ENCODE measurements at places on chromosomes 11 and 22. TPM values are rescaled to one million over a fixed set of nuclear protein-coding genes. Genes with fewer than 3 reads are reported as not detected.

The MYOD1 gene
- total RNA-seq = not detected

The OR4C45 gene
- total RNA-seq = not detected

The MYBPC3 gene
- not detected for total RNA-seq

The HPX gene
- not detected for total RNA-seq

The ACTN3 gene
- total RNA-seq = not detected

The ISX gene
- total RNA-seq = not detected

The PTPN5 gene
- total RNA-seq = 0.95 TPM

The OR52A1 gene
- total RNA-seq = not detected

The MS4A8 gene
- not detected for total RNA-seq

The MEI1 gene
- total RNA-seq = 1.4 TPM

The POTEH gene
- total RNA-seq = not detected

The OR51I1 gene
- total RNA-seq = not detected

The GGT1 gene
- total RNA-seq = 3.7 TPM

The PIH1D2 gene
- 1.7 TPM for total RNA-seq

The SMIM35 gene
- total RNA-seq = not detected

The TMEM258 gene
- total RNA-seq = 79.2 TPM

The ADSL gene
- total RNA-seq = 93.8 TPM

The GRM5 gene
- not detected for total RNA-seq

The TRPM5 gene
- total RNA-seq = not detected

The CCDC89 gene
- total RNA-seq = 0.55 TPM

The MRGPRX3 gene
- not detected for total RNA-seq

The LMO2 gene
- 0.23 TPM for total RNA-seq

The CYTH4 gene
- total RNA-seq = 1.9 TPM

The RAB39A gene
- not detected for total RNA-seq

The PHOX2A gene
- total RNA-seq = not detected

The ANO5 gene
- total RNA-seq = not detected

The ARHGAP20 gene
- not detected for total RNA-seq

The MYO7A gene
- total RNA-seq = 0.66 TPM

The RFPL3 gene
- total RNA-seq = not detected

The CYB561A3 gene
- total RNA-seq = 51.2 TPM

The YPEL1 gene
- total RNA-seq = 0.23 TPM

The HIC2 gene
- 4.8 TPM for total RNA-seq

The LAMTOR1 gene
- 169 TPM for total RNA-seq

The KRTAP5-8 gene
- not detected for total RNA-seq

The ABTB2 gene
- 10.0 TPM for total RNA-seq

The ANO3 gene
- total RNA-seq = not detected

The TYR gene
- total RNA-seq = not detected

The SYCE3 gene
- 1.3 TPM for total RNA-seq

The GAL3ST3 gene
- not detected for total RNA-seq

The UBASH3B gene
- total RNA-seq = 178 TPM

The TEX54 gene
- not detected for total RNA-seq

The PDGFD gene
- total RNA-seq = 5.0 TPM

The FAM227A gene
- 1.2 TPM for total RNA-seq

The C11orf52 gene
- 8.7 TPM for total RNA-seq

The GNAZ gene
- total RNA-seq = 14.4 TPM

The SPTY2D1 gene
- total RNA-seq = 15.6 TPM

The DEUP1 gene
- 0.26 TPM for total RNA-seq

The CFAP300 gene
- total RNA-seq = 3.9 TPM

The ATG13 gene
- total RNA-seq = 95.0 TPM

The PHLDA2 gene
- total RNA-seq = 110 TPM
